ENCODE measurements at places on chromosomes 12 and 14.
A peak's percentile ranks its signal among the peaks of the same experiment; 100 is the strongest.

GRCh38 chr12:18861287-18861858 lies 123.5 kb downstream of the CAPZA3 start:
- DNase-seq, result no peak

- DNase-seq, result no peak
Observed at GRCh38 chr12:86254399-86255107, 1.6 kb downstream of the MGAT4C start.

- no peak for DNase-seq
Observed at GRCh38 chr12:65534238-65534841, 255.9 kb downstream of the MSRB3 start.

GRCh38 chr14:36271939-36272907 lies 48.2 kb downstream of the MBIP start:
- no peak for DNase-seq

- no peak for DNase-seq
Observed at GRCh38 chr12:46617167-46617566, 208.6 kb downstream of the SLC38A4 start.

DNA sequence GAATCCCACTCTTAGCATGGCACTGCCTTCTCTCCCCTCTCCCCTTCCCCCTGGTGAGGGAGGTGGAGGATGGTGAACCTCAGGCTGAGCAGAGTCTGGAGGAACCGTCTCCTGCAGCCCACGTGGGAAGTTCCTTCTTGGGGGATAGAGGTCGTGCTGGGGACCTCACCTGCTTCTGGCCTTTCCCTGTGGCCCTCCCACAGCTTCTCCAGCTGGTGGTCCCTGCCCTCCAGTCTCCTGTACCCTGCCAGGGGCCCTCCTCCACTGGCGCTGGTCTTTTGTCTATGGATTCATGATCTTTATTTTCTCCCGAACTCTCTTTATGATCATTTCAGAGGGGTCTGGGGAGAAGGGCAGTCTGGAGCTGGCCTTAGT lies 9.0 kb upstream of the MTA1 start:
- DNase-seq, result no peak

DNA sequence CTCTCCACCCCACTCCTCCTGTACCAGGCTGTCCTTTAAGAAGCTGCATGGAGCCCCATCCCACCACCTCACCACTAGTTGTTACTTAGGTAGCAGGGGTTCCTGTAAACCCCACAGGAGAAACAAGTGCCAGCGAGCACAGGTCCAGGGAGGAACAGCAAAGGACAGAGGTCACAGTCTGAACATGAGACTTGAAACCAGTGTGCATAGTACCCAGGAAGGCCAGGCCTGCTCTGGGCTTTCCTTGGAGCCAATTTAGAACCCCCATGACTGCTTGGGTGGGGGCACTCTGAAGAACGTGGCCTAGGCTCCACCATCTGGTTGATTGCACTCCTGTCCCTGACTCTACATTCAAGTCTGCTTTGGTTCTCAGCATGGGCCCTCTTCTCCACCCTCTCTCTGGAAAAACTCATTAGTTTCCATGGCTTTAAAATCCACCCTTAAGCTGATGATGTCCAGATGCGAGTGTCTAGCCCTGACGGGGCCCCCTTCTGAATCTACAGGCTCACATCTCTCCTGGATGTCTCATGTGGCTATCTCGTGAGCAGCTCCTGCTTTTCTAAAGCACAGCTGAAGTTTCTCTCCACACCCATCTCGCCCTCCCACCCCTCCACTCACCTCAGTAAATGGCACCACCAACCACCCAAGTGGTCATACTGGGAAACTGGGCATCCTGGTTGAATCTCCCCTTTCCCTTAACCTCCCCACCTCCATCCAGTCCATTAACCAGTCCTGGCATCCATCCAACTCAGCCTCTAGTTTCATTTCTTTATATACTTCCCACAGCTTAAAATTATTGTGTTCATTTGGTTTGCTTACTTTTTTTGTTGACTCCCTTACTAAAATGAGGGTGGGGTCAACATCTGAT lies 8.4 kb downstream of the KRT3 start:
- no peak for DNase-seq

DNA sequence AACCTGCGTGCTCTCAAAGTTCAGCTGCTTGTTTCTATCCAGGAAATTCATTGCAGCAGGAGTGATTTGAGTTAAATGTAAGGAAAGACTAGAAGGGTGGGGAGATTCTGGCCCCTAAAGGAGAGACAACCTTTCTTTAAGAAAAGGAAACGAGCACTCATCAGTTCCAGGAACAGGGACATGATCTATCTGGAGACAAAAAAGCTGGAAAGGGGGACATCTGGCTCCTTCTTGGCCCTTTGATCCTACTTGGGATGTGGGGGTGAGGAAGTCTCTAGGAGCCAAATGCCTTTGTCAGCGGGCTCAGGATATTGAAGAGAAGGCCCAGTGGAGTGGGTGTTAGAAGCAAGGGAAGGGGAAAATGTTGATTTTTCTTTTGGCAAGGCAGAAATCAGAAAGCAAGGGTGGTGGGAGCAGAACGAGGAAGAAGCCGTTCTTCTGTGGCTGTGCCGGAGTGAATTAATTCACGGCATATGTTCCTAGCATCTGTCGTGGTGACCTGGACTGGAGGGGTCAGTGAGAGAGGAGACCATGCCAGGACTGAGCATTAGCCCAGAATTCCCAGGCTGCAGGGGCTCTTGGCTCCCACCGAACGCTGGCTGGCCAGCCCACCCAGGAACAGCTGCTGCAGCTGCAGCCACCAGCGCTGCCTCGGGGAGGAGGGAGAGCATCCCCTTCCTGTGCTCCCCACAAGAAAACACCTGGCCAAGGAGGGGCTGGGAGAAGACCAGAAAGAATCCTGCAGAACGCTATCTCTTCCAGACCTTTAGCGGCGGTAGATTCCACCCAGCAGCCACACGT lies 62.8 kb upstream of the GPATCH2L start:
- DNase-seq, result no peak

GRCh38 chr12:58206876-58207275 lies 265.5 kb downstream of the ATP23 start:
- DNase-seq, result no peak

GRCh38 chr14:96267336-96267735 lies 11.3 kb downstream of the BDKRB1 start:
- peak; percentile 92 for DNase-seq

- DNase-seq, result no peak
Observed at GRCh38 chr12:113002155-113002554, 23.8 kb downstream of the OAS2 start.

- DNase-seq, result no peak
Observed at GRCh38 chr12:131713349-131713748, 2.5 kb downstream of the SFSWAP start.

DNA sequence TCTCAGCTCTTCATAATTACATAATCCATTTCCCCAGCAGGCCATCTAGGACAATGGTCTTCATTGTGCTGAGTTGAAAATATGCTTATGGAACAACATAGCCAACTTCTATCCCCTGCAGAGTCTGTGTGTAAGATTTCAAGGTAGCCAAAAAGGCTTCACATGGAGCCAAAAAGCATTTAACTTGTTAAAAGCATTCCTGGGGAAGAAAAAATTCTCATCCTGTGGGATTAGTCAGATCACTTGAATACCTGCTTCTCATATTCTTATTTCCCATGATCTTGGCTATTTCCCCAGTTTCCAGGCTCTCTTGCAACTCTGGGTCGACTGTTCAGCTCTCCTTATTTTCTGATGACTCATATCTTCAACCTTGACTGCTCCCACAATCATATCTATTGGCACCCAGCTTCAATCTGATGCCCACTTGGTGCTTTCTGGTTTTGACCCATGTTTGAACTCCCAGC lies 178.9 kb downstream of the KLHL28 start:
- DNase-seq, result no peak

GRCh38 chr12:131452444-131452860 lies 258.4 kb upstream of the SFSWAP start:
- peak; percentile 56 for DNase-seq

DNA sequence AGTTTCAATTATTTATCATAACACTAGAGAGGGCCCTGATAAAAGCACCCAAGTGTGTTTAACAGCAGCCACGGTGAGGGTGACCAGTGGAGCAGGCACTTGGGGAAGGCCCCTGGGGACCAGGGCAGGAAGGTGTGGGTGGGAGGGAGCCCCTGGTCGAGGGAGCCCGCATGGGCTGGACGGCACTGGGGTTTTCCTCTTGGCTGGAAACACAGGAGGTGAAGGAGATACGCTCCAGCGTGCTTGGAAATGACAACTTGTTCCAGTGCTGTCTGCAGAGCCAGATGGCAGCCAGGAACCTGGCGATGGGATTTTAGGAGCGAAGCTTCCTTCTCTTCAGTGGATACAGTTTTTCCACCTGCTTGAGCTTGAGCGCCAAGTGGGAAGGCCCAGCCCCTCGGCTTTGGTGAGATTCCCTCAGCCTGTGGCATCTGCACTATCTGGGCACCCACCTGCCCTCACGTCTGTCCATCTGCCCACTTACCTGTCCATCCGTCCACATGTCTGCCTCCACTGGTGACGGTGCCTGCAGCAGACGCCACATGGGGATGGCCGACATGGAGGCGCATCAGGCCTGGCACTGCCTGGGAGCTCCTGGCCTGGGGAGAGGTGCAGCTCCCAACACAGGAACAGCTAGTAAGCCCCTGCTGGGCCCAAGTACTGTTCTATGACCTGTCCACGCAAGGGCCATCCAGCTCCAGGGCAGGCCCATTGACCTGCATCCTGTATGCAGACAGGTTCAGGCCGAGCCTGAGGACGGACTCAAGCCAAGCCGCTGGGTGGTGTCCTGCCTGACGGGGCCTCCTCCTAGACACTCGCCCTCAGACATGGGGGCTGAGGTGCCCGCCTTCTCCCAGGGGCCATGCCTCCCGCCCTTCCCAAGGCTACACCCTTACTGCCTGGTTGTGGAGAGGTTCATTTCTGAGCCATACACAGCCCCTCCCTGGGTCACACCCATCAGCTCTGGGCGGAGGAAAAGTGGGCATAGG lies 192.2 kb upstream of the C14orf180 start:
- peak; percentile 20 for DNase-seq

GRCh38 chr14:99261912-99262787 lies 9.8 kb downstream of the BCL11B start:
- DNase-seq, result no peak

GRCh38 chr14:68982581-68982980 lies 3.5 kb upstream of the ACTN1 start:
- no peak for DNase-seq

- DNase-seq, result no peak
Observed at GRCh38 chr12:29316752-29317151, 64.2 kb downstream of the ERGIC2 start.

GRCh38 chr12:47735649-47736048 lies 10.4 kb upstream of the ENDOU start:
- DNase-seq, result no peak

- no peak for DNase-seq
Observed at GRCh38 chr14:100494645-100495044, 92.6 kb downstream of the BEGAIN start.

DNA sequence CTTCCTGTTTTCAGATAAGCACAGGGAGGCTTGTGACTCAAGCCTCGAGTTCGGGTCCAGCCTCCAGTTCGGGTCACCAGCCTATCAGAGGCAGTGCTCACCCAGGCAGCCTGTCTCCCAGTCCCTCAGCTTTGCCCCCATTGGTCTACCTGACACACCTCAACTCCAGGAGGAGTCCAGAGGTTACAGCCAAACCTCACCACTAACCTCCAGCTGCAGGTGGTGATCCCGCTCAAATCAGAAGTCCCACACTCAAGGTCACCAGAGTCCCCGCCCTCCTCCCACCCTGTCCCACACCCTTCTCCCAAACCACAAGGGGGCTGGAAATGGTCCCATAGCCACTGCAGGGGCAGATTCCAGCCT lies 42.1 kb downstream of the KDM2B start:
- DNase-seq, result no peak

- DNase-seq, result no peak
Observed at GRCh38 chr14:95500772-95501401, 15.6 kb downstream of the SYNE3 start.

DNA sequence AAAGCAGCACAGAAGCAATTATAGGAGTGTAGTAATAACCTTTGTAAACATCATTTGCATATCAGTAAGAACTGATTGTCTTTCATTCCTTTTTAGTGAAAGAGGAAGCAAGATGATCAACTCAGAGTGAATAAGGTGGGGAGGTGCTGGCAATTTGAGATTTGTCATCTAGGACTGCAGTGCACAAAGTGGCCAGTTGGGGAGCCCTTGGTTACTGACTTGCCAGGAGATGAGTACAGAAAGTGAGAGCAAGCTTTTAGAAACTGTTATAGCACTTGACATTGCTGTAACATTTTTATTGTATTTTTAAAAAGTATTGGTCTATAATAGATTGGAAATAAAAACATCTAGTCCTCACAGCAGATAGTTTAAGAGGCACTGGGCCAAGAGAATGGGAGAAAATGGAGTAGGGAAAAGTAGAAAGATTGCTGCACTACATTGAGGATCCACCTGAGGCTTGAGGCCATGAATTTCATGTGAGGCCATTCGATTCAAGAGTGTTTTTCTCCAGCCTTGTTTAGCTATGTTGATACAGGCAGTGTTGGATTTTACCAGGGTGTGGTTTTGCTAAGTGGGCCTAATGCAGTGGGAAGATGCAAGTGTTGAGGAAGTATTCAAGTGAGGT lies 98.2 kb downstream of the SNAPC1 start:
- peak; percentile 56 for DNase-seq

- no peak for DNase-seq
Observed at GRCh38 chr12:30979371-30980259, 53.1 kb downstream of the TSPAN11 start.

- no peak for DNase-seq
Observed at GRCh38 chr14:32480337-32480736, 151.2 kb downstream of the AKAP6 start.

- peak; percentile 10 for DNase-seq
Observed at GRCh38 chr14:68137704-68138619, 318.4 kb downstream of the RAD51B start.

DNA sequence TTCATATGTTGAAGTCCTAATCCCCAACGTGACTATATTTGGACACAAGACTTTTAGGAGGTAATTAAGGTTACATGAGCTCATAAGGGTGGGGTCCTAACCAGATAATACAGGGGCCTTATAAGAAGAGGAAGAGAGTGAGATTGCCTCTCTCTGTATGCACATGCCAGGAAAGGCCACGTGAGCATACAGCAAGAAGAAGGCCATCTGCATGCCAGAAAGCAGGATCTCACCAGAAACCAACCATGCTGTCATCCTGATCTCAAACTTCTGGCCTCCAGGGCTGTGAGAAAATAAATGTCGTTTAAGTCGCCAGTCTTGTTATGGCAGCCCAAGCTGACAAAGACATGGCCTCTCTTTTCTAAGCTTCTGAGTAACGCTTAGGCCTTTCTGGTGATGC lies 69.0 kb upstream of the GPHB5 start:
- DNase-seq, result no peak

DNA sequence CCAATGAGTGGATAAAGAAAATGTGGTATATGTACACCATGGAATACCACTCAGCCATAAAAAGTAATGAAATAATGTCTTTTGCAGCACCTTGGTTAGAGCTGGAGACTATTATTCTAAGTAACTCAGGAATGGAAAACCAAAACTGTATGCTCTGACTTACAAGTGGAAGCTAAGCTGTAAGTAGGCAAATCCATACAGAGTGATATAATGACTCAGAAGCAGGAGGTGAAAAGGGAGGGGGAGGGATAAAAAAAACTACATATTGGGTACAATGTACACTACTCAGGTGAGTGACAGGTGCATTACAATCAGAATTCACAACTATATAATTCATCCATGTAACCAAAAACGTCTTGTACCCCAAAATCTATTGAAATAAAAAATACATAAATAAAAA lies 15.1 kb upstream of the CLEC1A start:
- DNase-seq, result no peak

- no peak for DNase-seq
Observed at GRCh38 chr12:94289461-94290312, 141.3 kb downstream of the PLXNC1 start.

All from BE2C (cell line).